Subcutaneous adipose tissue (tissue), 4 donors: ENCODE measurements at places on chromosomes 12 and 14. TPM values are rescaled to one million over a fixed set of nuclear protein-coding genes. Genes with fewer than 3 reads are reported as not detected.

The RNU7-1 gene
- total RNA-seq, result not detected

The IFI27 gene
- total RNA-seq, result 242 TPM

The LHX5 gene
- total RNA-seq, result not detected

The ERBB3 gene
- 0.34 TPM for total RNA-seq

The SIRT4 gene
- total RNA-seq, result 1.9 TPM

The RD3L gene
- not detected for total RNA-seq

The PAN2 gene
- 30.0 TPM for total RNA-seq

The SLC25A47 gene
- total RNA-seq, result not detected

The INHBE gene
- not detected for total RNA-seq

The AJUBA gene
- total RNA-seq, result 2.7 TPM

The HOXC11 gene
- 0.44 TPM for total RNA-seq
